ENCODE measurements at places on chromosomes 6 and 20. TPM values are rescaled to one million over a fixed set of nuclear protein-coding genes. Genes with fewer than 3 reads are reported as not detected.

Gene SLC2A10
- not detected for total RNA-seq

Gene PRSS16
- 2.6 TPM for total RNA-seq

Gene SLC12A5
- total RNA-seq, result 0.61 TPM

Gene LGSN
- total RNA-seq, result 0.34 TPM

Gene ATRN
- 10.8 TPM for total RNA-seq

Gene DOK5
- total RNA-seq, result 0.32 TPM

Gene SOX18
- 0.22 TPM for total RNA-seq

Gene SNAP25
- total RNA-seq, result 7.2 TPM

Gene SLC17A4
- total RNA-seq, result not detected

Gene RNF39
- total RNA-seq, result not detected

Gene HAO1
- not detected for total RNA-seq

DNA sequence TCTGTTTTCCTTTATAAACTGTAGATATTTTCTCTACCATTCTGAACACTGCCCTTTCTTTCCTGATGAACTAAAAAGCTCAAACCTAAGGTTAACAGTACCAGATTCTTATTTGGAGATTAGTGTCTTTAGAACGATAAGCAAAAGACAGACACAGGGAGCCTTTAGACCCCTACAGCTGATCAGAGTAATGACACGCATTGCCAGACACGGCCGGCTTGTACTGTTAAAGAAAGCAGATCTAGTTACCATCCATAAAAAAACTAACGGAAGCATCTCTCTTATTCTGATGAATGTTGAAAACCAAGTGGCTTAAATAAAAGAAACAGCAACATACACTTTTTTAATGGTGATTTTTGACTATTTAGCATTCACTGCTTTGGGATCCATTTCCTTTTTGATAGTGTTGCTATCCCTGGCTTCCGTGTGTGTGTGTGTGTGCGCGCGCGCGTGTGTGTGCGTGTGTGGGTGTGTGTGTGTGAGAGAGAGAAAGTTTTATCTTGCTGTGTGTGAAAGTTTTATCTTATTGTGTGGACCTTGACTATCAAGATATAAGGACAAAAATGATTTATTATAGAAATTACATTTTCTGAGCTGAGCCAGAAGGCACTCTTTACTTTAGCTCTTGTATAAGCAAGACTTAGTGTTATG is 95.6 kb upstream of the SLC35B3 start:
- ATAC-seq, result no peak

GRCh38 chr6:7974938-7975763 is 64.6 kb upstream of the TXNDC5 start:
- ATAC-seq, result no peak

GRCh38 chr20:33649201-33649681 is 12.9 kb upstream of the C20orf144 start:
- peak; percentile 15 for ATAC-seq

GRCh38 chr6:36326356-36326995 is 10.2 kb downstream of the BNIP5 start:
- no peak for ATAC-seq

- no peak for ATAC-seq
Measured at GRCh38 chr6:6616656-6617055, 28.1 kb downstream of the LY86 start.

DNA sequence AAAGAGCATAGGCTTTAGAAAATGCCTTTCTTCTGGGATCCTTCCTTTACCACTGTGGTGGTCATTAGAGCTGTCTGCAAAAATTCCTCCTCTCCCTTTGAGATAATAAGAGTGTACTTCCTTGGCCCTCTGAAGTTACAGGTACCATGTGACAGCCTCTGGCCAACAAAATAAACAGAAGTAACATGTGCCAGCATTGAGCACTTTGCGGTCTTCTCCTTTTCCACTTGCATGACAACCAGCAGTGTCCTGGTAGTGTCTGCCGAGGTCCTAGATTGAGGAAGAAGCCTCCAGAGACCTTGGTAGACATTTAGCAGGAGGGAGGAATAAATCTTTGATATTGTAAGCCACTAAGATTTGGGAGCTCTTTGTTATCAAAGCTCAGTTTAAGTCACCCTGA is 87.5 kb upstream of the ARID1B start:
- no peak for ATAC-seq

DNA sequence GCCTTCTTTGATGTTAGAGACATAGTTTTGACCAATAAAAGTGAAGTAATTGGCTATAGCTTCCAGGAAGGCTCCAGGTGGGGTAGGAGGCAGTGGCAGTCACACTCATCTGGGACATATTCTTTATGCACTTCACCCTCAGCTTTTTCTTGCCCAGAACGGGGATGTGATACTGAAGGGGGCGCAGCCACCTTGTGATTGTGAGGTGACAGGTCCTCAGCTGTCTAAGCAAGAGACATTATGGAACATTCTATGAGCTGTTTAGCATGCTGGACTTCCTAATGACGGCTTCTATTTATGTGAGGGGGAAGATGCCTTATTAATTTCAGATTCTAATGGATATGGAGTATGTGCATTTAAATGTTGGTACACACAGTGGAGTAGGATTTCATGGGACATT is 151.3 kb upstream of the ZFP64 start:
- ATAC-seq, result no peak

DNA sequence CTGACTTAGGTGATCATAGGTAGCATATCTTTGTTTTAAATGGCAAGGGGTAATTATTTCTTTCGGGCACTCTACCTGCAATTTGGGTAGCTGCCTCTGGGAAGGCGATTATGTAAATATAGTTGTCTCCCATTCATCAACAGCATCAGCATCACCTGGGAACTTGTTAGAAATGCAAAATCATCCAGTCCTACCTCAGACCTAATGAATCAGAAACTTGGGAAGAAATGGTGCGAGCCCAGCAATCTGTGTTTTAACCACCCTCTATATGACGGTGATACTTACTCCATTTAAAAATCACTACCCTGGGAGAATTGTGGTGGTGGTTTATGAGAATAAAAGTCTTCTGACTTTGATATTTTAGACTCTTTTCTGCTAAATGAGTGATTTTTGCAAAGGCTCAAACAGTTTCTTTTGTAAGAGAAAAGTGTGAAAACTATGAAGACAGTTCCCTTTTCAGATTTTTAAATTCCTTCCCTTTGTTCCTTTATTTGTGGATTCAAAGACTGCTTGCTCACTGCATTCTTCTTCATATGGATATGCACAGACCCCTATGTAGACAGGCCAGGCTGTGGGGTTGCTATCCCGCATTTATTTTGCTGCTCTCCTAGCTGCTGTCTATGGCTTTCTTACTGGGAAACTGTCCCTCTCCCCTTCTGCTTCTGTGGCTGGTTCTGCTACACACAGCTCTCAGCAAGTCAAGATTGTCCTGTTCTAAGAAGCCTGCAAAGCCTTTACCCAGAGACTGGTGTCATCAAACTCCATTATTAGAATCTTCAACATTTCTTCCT is 365.3 kb downstream of the RNF144B start:
- ATAC-seq, result no peak

GRCh38 chr20:4670469-4670868 is 51.2 kb upstream of the PRND start:
- no peak for ATAC-seq

- ATAC-seq, result no peak
Measured at GRCh38 chr20:41507436-41507835, 110.7 kb downstream of the CHD6 start.

DNA sequence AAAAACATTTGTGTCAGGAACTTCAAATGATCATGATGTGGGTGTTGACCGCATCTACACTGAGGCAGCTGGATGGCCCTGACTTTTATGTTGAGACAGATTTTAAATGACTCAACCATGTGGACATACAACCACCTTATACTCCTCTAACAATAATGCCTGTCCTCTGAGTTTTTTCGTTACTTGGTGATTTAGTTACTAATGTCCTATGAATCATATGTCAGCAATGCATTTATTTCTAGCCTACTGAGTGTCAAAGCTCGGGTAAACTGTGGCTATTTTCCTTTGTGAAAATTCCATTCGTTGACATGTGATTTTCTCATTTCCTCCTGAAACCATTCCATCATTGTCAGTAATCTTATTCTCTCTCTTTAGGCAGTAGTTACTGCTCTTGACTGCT is 38.9 kb upstream of the NKX2-4 start:
- ATAC-seq, result no peak

GRCh38 chr6:25083784-25084507 is 148.2 kb upstream of the RIPOR2 start:
- ATAC-seq, result no peak

DNA sequence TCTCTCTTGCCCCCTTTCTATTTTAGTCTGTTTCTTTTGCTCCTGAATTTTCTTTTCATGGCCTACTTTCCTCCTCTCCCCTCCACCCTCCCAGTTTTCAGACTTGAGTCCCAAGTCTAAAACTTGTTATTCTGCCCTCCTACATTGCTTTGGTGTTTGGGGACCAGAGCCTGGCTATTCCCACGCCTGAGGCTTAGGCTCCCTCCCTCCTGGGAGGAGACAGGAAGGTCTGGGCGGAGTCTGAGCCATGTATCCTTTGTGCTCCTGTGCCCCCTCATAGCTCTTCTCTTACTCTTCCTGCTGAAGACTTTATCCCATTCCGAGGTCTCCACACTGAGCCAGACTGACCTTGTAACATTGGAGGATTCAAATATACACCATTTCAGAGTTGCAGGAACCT is 69.5 kb downstream of the DAAM2 start:
- ATAC-seq, result no peak

DNA sequence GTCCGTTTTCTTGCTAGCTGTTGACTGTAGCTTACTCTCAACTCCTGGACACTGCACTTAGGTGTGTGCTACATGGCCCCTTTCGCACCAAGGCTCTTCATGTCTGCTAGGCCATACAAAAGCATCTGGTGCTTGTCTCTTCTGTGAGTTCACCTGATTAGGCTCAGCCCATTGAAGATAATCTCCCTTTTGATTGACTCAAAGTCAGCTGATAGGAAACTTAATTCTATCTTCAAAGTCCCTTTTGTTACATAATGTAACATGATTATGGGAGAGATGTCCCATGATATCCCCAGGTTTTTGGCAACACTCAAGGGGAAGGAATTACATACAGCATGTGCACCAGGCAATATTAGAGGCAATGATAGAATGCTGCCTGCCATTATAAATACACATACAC is 263.0 kb upstream of the JAG1 start:
- no peak for ATAC-seq

- no peak for ATAC-seq
Measured at GRCh38 chr20:1298888-1299511, 29.9 kb downstream of the SDCBP2 start.

DNA sequence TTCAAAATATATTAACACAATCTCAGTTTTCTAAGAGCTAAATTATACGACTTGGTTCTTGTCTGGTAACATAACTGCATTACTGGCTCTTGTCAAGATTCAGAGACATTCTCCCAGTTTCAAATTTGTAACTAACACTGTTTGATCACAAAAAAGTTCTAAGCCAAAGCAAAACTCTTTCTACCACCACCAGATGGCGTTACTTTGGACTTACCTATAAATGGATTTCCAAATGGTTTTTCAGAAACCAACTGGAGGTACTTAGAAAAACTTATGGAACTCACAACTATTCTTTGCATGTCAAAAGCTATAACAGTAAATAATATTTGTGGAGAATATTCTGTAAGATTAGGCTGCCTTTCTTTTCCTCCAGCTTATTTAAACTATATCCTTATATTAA is 34.2 kb upstream of the GFRAL start:
- ATAC-seq, result no peak

DNA sequence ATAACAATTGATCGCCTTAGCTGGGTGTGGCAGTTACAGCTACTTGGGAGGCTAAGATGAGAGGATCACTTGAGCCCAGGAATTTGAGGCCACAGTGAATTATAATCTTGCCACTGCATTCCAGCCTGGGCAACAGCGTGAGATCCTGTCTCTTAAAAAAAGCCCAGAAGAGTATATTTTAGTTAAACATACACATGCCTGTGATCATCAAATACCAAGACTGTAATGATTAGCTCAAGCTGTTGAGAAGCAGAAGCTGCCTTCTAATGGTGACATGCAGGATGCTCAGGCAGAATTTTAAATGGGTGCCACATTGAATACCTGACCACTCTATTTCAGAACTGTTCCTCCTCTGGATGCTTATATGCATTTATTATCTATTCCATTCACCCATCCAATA is 8.9 kb upstream of the TMEM14A start:
- no peak for ATAC-seq

- no peak for ATAC-seq
Measured at GRCh38 chr20:50224052-50224451, 33.4 kb downstream of the CEBPB start.

Data from activated T-helper 17 cell treated with anti-CD3 and anti-CD28 coated beads, Interleukin-2, amount 50 U/mL, for 72 hours (primary cell).